ENCODE measurements at places on chromosomes 2 and 18.

- no peak for DNase-seq
Measured at GRCh38 chr18:26405190-26405801, 143.1 kb downstream of the KCTD1 start.

DNA sequence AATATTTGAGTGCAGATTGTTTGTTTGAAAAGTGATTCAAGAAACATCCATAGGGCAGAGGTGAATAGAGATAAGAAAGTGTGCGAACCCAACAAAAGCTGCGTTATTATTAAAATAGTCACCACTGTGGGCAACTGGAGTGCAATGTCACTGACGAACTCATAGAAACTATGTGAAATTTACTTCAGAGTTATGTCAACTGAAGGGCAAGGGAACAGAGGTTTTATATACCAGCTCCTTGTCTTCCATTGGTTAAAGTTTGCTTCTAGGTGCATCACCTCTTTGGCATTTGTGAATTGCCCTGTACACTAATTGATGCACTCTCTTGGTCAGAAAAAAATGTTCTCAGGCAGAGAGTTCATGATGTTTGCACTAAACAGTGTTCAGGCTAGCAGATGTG is 110.5 kb upstream of the NYAP2 start:
- no peak for DNase-seq

- no peak for DNase-seq
Measured at GRCh38 chr2:52877703-52878102, 889.9 kb upstream of the CHAC2 start.

GRCh38 chr2:203797276-203797675 is 70.3 kb upstream of the CTLA4 start:
- no peak for DNase-seq

GRCh38 chr2:86201671-86202335 is 2.5 kb downstream of the MRPL35 start:
- no peak for DNase-seq

GRCh38 chr2:147182260-147182659 is 662.6 kb upstream of the ACVR2A start:
- no peak for DNase-seq

- DNase-seq = no peak
Measured at GRCh38 chr2:127373362-127374083, 14.3 kb downstream of the MAP3K2 start.

DNA sequence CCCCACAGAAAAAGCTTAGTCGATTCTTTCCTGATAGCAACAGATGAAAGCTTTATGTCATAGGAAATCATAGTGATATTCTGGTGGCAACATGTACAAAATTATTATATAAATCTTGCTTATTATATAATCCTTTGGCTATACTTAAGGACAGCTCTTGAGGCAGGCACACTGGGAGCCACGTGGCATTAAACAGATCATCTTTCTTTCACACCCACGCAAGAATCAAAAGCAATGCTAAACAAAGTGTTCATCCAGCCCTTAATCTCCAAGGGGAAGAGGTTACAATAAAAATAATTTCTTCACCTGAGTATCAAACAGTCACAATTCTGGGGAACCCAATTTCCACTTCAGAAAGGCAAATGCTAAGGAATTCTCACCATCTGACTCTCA is 57.8 kb downstream of the CYB5A start:
- no peak for DNase-seq

- no peak for DNase-seq
Measured at GRCh38 chr18:11027862-11028261, 121.5 kb downstream of the PIEZO2 start.

DNA sequence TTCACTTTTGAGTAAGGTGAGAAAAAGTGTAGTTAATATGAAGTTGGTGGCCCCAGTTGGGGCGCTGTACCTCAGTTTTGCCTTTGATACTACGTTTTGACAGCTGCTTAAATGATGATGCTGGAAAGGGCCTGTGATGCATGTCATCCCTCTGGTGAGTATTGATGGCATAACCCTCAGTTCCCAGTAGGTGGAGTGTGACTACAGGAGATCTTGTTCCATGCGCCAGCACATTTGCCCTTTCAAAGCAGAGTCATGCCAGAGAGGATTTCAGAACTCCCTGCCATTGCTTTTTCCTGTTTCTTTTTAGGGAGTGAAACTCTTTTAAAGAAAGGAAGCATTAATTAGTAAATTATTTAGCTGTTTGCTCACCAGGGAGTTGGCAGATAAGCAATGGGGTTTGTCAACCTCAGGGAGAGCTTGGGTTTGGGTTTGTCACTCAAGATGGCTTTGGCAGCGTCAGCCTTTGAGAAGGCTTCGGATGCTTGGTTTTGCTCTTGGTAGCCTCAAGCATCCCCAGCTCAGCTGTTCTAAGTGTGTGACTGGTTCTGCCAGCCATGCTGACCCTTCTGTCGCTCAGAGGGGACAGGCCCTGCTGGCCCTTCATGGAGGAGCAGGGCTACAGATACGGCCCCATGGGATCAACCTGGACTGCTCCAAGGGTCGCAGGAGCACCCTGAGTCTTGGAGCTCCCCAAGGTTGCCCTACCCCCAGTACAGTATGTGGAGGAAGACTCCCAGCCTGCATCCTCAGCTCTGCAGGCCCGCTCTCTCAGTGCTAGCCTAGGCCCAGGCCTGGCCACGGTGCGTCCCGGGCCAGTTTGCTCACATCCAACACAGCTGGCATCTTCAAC is 29.1 kb downstream of the ARMC9 start:
- peak; percentile 8 for DNase-seq

- no peak for DNase-seq
Measured at GRCh38 chr18:3074087-3074486, 61.1 kb upstream of the LPIN2 start.

DNA sequence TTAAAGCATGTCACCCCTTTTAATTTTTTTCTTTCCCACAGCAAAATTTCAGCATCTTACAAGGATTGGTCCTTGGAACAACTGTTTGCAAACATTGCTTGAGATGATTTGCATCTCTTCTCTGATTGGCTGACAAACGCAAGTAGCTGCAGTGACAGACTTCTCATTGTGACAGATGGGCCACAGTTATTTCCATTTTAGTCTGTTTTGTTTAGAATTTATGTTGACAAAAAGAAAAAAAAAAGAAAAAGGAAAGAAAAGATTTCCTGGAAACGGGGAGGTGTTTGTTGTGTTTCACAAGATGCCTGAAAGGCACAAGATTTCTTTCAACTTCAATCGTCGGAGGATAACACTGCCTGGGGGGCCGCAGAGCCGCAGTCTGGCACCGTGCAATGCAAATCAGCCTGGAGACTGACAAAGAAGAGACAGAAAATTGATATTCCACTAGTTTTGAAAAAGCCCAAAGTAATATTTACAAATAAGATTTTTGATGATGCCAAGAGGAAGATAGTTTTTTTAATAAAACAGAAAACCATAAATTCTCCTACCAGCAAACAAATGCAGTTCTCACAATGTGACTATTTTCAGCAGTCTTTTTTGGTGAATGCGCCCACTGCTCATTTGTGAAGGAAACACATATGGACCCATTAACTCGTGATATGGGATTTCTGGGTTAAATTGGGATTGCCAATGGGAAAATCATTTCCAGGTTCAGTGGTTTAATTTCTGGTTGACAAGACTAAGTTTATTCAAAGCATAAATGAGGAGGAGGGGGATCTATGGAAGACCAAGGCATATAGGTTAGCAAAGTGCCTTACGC is 296.2 kb upstream of the SMIM21 start:
- DNase-seq = no peak

DNA sequence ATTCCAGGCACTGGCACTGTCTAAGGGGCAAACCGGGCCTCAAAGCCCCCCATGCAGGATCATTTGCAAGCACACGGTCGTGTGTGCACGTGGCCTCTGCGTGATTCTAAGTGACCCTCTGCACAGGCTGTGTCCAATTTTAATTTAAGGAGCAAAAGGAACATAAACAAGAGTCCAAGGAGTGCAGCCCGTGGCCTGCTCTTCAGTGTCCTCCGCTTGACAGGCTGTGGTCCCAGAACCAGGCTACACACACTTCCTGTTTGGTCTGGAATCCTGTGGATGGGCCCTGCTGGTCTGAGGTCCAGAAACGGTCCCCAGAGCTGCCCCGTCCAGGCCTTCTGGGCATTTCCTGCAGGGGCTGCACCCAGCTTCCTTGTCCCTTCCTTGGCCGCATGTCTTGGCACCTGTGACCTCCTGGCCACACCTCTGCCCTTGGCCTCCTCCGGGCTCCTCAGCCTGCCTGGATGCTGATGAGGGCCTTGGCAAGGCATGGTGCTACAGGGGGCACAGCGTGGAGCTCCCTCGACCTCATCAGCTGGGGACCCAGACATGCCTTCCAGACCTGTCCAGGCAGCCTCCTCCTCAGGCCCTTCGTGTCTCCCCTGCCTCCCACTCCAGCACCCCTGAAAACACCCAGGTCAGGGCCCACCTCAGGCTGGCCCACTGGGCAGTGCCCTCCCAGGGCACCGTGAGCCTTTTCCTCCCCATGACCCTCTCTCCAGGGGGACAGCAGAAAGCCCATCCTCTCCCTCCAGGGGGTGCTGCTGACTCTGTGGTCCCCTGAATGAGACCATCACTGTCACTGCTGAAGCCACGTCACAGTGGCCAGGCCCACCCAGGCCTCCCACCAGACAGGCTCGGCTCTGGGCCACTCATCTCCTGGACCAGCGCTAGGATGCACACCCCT is 136.4 kb upstream of the GPC1 start:
- no peak for DNase-seq

GRCh38 chr2:180461761-180462160 is 454.7 kb upstream of the CWC22 start:
- DNase-seq = no peak

DNA sequence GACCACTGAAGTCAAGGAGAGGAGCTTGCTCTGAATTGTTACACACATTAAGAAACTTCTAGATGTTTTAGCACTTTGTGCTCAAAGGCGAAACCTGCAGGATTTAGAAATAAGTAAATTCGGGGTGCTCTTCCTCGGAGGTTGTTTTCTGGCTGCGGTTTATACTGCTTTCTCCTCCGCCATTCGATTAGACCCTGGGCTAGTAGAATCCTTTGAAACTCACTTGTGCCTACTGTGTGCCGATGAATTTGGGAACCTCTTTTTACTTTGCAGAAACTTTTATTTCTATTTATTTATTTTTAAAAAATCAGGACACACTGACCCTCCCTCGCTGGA is 3.5 kb downstream of the MEIS1 start:
- no peak for DNase-seq

GRCh38 chr2:203582468-203582867 is 47.4 kb upstream of the RAPH1 start:
- no peak for DNase-seq

DNA sequence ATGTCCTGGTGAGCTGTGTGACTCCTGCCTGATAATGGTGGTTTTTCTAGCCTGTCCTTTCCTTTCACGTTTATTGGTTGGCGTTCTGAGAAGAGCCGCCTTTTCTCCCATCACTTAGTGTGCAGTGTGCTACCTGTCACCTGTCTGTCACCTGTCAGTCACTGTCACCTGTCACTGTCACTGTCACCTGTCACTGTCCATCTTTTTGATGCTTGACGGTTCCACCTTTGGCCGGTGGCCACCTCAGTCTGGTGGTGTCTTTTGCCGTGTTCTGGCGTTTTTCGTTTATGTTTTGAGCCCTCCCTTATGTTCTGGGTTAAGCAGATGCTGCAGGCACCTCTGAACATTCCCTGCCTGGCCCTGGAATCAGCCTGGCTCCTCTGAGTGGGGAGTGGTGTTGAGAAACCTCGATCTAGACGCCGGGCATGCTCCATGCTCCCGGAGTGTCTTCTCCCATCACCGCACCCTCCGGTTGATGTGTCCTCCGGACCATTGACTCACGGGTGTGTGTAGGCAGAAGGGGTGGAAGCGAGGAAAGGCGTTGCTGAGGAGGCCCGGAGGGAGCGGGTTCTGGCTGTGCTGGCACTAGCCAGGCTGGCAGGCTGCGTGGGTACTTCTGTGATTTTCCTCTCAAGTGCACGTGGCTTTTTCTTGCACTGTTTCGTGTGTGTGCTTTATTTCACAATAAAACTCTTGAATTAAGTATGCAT is 20.7 kb downstream of the DTYMK start:
- DNase-seq = no peak

GRCh38 chr18:61901323-61901986 is 8.6 kb upstream of the RNF152 start:
- DNase-seq = no peak

- DNase-seq = no peak
Measured at GRCh38 chr18:9068346-9068745, 34.2 kb upstream of the NDUFV2 start.

DNA sequence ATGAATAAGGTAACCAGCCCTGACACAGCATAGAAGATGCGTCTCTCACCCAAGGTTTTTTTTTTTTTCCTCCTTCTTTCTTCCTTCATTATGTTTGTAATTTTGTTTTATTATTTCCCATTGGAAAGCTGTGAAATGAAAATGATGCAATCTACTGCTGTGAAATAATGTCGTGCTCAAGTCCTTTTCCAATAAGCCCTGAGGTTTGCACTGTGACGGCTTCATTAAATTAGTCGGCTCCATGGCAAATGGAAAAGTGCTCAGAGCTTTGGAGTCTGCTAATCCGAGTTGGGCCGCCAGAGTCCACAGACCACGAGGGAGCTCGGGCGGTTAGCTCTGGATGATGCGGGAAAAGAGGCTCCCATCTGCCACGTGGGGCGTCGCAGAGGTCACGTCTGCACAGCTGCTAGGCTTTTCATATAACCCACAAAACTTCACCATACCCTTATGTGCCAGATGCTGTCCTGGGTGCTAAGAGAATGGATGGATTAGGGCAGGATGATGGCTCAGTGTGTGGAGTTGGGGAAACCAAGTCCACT is 92.3 kb upstream of the CAPN13 start:
- DNase-seq = no peak

GRCh38 chr2:30270166-30270565 is 38.8 kb downstream of the LBH start:
- DNase-seq = no peak

- no peak for DNase-seq
Measured at GRCh38 chr18:48002933-48003365, 72.5 kb upstream of the SMAD2 start.

DNA sequence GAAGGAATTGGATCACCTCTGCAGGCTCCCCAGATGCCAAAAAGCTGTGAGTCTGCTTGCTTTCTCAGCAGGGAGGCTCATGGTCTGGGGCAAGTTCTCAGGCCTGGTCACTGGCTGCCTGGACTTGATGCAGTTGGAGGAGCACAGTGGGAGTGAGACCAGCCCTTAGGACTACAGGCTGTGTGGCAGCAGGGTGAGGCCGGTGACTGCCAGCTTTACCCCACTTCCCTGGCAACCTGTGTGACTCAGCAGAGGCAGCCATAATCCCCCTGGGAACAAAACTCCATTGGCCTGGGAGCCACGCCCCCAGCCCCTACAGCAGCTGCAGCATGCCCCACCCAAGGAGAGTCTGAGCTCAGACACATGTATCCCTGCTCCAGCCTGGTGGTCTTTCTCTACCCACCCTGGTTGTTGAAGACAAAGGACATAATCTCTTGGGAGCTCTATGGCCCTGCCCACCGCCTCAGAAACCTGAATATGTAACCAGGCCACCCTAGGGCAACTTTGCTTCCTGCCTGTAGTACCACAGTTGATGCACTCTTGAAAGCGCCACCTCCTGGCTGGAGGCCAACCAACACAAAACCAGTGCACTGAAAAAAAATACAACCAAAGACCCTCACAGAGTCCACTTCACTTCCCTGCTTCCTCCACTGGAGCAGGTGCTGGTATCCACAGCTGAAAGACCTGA is 106.8 kb upstream of the SPATS2L start:
- DNase-seq = no peak

All from stimulated activated CD8-positive, alpha-beta memory T cell treated with anti-CD3 and anti-CD28 coated beads, Interleukin-2, amount 100 ng/mL, for 1 hour (primary cell).